ENCODE measurements at places on chromosomes 1 and 21.

DNA sequence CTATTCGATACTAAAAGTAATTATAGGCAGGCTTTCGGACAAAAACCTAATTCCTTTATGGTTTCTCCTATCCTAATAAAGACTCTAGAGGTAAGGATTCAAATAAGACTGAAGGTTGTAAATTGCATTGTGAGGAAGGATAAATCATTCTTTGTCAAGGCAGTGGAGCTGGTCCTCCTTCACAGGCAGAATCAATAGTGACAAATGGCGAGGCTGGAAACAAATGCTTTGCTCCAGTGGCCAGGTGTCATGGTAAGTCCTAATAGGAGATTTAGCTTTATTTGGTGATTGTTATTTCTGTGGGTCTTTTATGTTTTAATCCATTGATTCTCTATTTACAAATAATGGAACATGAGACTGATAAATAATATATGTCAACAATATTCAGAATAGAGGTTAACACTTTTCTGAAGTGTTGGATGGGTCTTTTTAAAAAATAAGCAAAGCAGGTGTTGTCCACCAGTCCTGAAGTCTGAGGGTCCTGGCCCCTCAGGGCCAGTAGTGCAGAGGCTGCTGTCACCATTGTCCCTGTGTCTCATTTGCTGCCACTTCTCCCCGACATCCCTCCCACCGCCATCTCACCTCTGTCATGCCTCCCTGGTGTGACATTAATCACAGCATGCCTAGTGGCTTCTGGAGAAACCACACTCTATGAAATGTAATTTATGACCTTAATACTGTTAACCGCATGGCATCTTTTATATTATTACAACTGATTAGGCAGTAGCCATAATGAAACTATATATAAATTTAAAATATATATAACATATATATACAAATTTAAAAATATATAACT lies 120.9 kb upstream of the MAGI3 start:
- no peak for DNase-seq

- DNase-seq, result no peak
Measured at GRCh38 chr1:54110996-54111395, 41.8 kb downstream of the CDCP2 start.

DNA sequence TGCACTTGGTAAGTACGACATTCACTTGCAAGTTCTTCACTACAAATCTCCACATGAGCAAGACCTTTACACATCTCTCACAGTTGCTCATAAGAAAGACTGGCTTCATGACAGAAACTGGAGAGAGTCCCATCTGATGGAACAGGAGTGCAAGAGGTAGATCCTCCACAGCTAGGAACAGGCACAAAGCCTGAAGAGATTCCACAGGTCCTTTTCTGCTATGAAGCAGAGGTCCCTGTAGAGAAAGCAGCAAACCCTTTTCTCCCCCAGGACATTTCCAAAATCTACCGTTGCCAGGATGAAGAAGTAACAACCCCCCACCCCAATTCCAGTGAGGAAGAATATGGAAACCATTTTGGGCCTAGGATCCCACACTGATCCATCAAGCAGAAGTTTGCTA lies 47.3 kb downstream of the EIF4G3 start:
- no peak for DNase-seq

GRCh38 chr1:194813096-194813495 lies 1626.7 kb upstream of the B3GALT2 start:
- no peak for DNase-seq

DNA sequence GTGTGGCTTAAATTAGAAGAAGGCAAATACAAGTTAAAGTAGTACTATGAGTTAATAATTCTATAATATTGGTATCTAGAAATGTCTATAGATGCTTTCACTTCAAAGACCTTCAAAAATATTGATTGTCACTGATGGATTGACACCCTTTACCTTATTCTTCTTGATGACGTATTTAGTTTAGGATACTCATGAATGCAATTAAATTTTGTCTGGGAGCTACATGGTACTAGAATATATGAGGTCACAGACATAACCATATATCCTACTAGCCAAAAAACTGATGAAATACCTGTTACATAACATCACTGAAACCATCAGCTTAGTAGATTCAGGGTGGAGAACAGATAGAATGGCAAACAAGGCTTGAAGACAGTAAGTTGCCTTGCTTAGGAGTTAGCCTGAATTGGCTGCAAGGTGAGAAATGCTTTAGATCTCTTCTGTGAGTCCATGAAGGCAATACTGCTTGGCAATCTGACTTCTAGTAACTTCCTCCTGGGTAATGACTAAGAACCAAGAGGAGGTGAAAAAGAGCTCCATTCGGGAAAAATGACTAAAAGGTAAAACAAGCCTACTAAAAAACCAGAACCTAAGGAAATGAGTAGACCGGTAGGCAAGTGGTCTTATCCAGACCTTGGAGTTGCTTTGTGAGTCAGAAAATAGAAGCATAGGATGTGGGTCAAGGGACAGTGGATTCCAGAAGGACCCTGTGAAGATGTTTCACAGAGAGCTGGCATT lies 16.9 kb upstream of the ARHGAP29 start:
- DNase-seq, result no peak

- DNase-seq, result no peak
Measured at GRCh38 chr1:173639102-173639501, 4.0 kb downstream of the TEX50 start.

- no peak for DNase-seq
Measured at GRCh38 chr21:9767592-9768375, 753.6 kb upstream of the TPTE start.

DNA sequence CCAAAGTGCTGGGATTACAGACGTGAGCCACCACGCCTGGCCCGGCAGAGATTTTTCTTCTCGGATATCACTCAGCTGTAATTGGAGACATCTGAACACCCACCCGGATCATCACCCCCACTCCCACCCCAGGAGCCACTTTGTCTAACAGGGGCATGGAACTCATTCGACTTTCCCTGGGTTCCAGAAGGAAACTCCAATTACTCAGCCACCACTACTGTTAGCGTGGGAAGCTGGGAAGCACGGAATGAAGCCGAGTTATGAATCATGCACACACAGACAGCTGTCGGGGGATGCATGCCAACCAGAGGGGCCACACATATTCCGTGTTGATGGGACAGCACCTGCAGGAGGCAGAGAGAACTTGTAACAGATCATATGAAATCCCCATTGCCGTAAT lies 85.2 kb downstream of the HLCS start:
- DNase-seq, result no peak

DNA sequence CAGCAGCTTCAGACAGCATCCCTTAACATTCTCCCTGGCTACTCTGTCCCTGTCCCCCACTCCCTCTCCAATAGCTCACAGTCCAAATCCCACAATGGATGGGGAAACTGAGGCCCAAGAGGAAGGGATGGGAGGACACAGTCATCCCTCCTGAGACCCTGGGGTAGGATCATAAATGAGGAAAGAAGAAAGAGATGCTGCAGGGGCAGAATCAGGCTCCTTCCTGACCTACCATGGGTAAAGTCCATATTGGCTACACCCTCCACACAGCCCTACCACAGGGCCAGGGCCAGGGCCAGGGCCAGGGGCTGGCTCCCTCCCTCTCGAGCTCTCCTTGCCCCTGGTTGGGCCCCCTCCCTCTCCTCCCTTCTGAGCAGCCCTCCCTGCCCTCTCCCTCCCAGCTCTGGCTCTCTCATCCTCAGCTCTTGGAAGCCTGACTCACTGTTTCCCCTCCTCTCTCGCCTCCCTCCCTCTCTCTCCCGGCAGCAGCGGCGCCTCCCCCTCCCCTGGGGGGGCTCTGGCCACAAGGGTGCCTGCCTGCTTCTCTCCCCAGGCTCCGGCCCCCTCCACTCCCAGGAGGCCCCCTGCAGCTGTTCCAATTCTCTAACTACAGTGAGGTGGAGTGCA lies 4.9 kb downstream of the AHDC1 start:
- DNase-seq, result no peak

DNA sequence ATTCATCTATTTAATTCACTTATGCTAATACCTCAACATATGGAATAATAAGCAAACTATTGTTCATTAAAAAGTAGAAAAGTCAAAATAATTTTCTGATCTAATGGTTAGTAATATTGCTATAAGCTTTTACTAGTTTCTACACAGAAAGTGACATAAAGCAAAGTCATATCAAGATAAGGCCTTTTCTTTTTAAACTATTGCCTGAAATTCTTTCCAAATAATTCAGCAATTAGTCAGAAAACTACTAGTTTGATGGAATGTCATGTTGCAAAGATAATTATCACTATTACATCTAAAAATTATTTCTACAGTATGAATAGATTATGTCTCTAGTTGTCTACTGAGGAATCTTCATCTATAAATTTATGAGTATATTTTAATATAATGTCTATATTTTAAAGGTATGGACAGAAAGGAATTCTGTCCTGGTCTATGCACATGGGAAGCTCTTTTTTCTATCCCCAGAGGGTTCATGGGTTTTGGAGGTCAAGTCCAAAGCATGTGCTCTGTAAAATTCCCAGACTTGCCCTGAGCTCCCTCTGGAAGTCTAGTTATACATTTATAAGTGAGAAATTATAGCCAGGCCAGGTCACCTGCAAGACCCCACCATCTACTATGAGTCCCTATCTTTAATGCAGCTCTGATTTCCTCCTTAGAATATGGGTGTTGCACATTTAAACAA lies 84.6 kb upstream of the DPYD start:
- DNase-seq, result peak; percentile 1

GRCh38 chr1:204493145-204493983 lies 1.2 kb downstream of the PIK3C2B start:
- DNase-seq, result peak; percentile 47
